ENCODE measurements at places on chromosomes 12 and 14.

DNA sequence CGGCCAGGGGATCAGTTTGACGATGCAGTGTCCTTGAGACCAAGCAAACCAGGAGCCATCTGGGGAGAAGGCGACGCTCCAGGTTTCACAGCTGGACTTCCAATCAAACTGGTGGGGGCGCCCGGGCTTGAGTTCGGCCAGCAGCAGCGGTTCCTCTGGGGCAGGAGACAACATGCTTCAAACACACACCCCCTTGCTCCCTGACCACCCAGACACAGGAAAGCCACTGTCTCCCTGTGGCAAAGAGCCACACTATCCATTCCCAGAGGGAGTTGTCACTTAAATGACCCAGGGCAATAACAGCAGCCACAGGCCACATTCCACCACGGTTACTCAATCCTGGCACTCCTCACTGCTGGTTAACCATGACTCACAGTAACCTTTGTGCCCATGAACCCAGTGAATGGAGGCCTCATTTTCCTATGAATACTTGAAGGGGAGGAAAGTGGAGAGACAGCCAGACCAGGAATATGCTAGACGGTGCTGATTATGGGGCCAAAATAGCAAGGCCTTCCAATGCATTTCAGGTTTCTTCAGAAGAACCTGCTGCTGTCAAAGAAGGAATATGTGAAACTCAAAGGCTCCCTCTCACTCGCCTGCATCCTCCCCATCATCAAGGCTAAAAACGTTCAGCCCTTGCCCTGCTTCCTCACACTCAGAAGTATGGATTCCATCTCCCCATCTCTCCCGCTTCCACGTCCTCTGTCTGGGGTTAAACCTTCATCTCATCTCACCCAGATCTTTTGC, 8.5 kb downstream of the WSB2 start:
- DNase-seq, result no peak

DNA sequence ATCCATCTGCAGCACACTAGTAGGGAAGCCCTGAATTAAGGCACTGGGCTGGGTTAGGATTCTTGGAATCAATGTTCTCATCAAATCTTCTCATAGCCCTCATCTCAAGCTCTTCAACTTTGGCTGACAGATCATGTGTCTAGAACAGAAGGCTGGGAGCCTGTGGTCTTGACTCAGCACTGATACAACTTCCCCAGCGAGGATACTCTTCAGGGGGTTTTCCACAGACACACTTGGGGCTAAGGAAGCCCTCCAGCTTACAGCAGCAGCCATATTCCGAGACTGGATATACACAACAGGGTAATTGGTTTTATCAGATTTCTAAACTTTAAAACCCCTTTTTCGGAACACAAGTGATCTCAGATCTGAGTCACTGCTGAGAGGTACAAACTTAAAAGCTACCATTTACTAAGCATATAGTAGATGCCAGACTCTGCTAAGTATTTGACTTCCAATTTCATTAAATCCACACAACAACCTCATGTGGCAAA, 3.5 kb downstream of the FMNL3 start:
- no peak for DNase-seq

DNA sequence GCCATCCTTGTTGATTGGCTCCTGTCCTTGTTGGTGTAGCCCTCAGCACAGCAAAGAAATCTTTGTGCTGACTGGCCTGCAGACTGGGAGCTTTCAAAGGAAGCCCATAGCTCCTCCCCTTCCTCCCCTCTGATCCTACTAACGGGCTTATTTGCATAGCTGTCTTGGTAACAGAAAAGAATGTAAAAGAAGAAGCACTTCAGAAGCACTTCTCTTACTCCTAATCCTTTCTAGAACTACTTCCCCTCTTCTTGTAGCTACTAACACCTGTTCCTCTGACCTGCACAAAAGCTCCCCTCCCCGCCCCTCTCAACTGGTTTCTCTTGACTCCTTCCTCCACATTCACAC, 14.3 kb upstream of the RIC8B start:
- no peak for DNase-seq

DNA sequence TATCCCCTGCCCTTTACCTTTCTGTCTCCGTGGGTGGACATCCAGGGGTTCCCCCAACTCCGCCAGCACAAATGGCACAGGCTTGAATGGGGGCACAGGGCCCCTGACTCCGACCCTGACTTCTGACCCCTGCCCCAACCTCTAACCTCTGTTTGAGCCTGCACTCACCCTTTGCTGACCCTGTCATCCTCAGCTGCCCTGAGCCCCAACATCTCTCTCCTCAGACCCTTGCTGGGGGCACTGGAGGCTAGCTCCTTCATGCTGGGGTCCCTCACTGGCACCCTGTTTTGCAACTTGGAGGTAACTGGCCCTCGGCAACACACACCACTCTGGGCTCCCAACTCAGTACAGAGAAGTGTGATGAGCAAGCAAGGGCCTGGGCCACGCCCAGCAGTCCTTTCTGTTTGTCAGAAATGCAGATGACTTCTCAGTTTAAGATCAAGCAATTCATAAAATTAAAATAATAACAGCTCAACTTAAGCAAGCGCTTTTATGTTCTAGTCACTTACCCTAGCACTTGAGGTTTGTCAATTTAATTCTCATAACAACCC, 2.1 kb downstream of the IFI27 start:
- no peak for DNase-seq

GRCh38 chr14:84025106-84026012, 1504.6 kb upstream of the FLRT2 start:
- no peak for DNase-seq

- no peak for DNase-seq
Measured at GRCh38 chr14:90536092-90536491, 139.3 kb downstream of the CALM1 start.

- no peak for DNase-seq
Measured at GRCh38 chr14:61574514-61574807, 120.9 kb upstream of the HIF1A start.

Measured in D341Med (cell line).